ENCODE measurements at places on chromosomes 7 and 10.
A peak's percentile ranks its signal among the peaks of the same experiment; 100 is the strongest.

GRCh38 chr7:47419471-47419870 is 162.4 kb downstream of the TNS3 start:
- no peak for DNase-seq

DNA sequence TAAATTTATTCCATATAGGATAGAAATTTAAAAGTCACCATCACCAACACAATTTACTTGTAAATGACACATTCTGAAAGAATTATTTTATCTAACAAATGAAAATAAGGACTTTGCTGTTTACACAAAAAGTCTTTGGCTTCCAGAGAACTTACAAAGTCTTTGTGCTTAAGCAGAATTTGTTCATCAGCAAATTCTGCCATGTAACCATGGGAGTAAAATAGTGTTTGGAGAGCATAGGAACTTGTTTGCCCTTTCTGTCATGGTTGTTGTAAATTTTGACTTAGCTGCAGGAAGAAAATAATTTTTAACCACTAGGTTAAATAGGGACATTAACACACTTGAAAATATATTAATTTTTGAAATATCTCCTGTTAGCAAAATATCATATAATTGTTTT is 15.2 kb downstream of the FGL2 start:
- no peak for DNase-seq

GRCh38 chr7:29019387-29019786 is 61.3 kb upstream of the TRIL start:
- DNase-seq, result no peak

- DNase-seq, result no peak
Observed at GRCh38 chr10:77643795-77644468, 6.3 kb upstream of the KCNMA1 start.

DNA sequence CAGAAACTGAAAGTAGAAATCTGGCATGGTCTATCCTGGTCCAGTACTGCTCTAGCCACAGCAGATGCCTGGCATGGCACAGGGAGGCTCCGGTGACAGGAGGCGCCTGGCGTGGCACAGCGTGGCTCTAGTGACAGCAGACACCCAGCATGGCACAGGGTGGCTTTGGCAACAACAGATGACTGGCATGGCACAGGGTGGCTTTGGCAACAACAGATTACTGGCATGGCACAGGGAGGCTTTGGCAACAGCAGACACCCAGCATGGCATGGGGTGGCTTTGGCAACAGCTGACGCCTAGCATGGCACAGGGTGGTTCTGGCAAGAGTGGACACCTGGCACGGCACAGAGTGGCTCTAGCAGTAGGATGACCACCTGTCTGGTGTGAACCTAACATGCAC is 480.5 kb upstream of the FOXK1 start:
- no peak for DNase-seq

DNA sequence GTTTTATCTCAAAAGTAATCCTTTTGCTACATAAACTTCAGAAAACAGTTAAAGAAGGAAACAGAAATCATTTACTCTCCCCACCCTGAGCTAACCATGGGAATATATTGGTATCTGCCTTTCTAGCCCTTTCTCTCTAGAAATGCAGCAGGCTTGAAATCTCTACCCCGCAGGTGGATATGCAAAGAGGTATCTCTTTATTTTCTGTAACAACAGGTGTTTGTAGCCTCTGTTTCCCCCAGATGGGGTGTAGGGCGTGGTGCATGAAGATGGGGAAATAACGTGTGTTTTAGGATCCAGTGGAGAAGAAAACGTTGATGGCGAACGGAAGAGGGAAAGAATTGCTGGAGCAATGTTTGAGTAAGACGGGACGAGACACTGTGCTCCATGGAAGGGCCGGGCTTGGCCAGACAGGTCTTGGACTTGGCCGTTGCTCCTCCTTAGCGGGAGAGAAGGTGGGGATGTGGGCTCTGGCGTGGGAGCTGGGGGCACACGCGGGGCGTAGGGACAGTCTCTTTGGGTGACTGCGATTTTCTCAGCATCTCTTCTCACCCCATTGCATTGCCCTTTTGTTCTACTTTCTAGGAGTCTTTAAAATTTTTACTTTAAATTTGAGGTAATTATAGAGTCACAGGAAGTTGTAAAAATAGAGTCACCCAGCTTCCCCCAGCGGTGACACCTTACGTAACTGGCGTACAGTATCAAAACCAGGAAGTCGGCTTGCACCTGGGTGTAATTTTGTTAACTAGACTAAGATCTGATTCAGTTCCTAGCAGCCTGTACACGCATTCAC is 82.9 kb downstream of the ELFN1 start:
- DNase-seq, result no peak

DNA sequence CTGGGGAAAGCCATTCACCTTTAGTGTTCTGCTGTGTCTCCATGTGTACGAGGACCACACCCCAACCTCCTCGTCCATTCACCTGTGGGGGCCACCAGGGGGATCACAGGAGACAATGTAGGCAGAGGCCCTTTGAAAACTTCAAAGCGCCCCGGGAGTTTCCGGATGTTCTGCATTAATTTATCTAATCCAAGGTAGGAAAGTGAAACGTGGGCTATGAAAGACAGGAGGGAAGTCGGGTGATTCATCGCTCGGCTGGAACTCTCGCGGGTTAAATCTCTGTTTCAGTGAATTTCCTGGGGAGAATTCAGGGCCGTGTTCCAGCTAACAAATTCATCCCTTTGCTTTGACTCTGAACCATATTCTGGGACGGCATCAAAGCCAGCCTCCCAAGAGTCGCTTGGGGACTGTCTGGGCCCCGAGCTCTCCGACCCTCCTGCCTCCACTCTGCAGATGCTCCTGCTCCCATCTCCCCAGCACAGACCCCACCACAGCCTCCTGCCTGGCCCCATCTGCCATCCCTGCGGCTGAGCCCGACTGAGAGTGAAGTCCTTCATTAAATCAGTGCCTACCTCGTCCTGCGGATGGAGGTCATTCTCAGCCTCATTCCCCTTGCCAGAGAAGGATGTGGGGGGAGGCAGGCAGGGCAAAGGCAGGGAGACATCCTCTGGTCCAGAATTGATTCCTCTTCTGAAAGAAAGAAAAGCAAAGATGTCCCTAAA is 114.1 kb upstream of the CARD11 start:
- DNase-seq, result no peak

DNA sequence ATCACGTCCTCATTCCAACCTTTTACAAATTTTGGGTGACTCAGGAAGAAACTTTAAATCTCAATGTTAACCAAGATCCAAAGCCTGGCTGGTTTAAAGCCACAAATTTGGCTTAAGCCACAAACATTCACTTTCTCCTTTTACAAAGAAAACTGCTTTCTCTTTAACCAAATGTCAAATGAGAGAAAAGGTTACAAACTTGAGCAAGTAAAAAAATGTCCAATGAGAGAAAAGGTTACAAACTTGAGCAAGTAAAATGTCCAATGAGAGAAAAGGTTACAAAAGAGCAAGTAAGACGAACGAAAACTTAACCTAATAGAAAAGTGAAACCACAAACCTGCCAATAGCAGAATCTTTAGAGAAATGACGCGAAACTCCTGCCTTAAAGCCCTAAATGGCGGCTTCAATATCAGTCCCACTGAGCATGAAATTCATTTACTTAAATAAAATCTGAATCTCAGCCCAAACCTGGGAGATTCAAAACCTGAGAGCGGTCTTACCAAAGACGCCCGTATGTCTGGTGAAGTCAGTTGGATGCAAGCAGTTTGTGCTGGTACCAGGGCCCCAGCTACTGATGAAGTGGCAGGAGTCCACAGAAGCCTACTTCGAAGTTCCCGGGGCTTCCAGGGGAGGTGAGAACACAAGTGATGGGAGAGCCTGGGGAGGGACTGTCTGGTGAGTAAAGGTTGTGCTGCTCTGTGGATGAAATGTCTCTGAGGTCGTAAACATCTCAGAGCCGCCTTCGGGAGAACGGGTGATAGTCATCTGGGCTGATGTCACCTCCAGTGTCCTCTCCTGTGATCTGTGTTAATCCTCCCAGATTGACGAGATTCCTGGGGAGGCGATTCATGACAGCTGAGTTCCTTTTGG is 74.6 kb downstream of the PAXIP1 start:
- DNase-seq, result peak; percentile 57

- no peak for DNase-seq
Observed at GRCh38 chr10:22615819-22616499, 98.4 kb downstream of the PIP4K2A start.

DNA sequence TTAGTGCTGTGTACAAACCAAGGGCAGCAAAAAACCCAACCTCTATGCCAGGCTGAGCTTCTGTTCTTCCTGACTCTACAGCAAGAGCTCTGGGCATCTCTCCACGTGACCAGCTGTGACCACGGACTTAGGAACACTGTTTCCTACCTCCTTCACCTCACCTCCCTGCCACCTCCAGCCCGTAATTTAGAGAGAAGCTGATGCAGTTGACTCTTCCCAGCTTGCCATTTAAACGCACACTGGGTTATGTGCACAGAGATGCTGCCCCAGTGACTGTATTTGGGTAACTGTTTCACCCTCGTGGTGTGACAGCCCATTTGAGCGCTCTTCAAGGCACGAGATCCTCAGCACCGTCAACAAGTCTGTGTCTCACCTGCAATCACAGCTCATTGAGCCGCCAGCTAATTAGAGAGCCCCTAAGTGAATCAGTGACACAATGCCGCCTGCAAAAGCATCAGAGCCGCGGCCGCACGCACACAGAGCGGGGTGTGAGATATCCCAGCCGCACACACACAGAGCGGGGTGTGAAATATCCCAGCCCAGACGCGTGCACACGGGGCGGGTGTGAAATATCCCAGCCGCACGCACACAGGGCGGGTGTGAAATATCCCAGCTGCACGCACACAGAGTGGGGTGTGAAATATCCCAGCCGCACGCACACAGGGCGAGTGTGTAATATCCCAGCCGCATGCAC is 319.7 kb downstream of the PTPRN2 start:
- DNase-seq, result no peak

DNA sequence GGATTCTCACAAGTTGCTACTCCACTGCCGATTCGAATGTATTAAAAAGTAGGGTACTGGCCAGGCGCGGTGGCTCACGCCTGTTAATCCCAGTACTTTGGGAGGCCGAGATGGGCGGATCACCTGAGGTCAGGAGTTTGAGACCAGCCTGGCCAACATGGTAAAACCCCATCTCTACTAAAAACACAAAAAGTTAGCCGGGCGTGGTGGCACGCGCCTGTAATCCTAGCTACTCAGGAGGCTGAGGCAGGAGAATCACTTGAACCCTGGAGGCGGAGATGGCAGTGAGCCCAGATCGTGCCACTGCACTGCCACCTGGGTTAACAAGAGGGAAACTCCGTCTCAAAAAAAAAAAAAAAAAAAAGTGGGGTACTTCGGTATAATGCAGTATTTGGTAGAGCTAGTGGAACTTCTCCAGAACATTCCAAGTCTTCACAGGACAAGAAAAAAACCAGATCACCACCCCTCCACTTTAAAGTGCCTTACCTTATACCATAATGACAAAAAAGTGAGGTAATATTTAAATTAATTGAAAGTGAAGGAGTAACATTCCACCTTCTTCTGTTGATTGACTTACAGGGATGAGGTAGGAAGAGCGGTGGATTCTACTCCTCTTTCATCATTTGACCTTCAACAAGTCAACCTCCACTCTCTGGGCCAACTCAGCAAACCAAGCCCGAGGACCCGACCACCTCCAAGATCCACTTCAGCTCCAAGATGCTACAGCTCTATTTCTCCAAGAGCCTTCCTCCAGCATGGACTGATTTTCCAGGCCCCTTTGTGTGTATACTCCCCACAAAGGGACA is 2.0 kb downstream of the BAZ1B start:
- no peak for DNase-seq

- no peak for DNase-seq
Observed at GRCh38 chr7:93601363-93601762, 26.8 kb upstream of the CALCR start.

DNA sequence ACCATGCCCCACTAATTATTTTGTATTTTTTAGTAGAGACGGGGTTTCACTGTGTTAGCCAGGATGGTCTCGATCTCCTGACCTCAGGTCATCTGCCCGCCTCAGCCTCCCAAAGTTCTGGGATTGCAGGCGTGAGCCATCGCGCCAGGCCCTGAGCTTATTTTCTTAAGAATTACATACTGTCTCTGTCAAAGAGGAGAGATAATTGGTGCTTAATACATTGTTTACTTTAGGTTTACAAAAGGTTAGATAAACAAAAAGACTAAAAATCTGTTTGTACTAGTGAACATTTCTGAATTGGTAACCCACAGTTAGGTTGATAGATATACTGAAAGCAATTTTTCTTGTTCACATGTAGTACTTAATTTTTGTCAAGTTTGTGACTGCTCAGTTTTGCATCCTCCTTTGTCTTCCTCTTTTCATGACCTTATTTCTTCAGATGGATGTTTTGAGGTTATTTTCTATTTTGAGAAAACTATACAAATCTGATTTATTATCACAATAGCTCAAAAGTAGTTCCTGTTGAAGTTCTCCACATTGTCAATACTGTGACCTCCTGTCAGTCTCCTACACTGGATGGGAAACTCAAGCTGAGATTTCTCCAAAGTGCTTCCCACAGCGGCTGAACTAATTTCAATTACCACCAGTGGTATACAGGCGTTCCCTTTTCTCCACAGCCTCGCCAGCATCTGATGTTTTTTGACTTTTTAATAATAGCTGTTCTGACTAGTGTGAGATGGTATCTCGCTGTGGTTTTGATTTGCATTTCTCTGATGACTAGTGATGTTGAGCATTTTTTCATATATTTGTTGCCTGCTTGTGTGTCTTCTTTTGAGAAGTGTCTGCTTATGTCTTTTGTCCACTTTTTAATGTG is 22.5 kb downstream of the HHEX start:
- no peak for DNase-seq

- DNase-seq, result no peak
Observed at GRCh38 chr10:119415536-119416503, 126.7 kb downstream of the RGS10 start.

DNA sequence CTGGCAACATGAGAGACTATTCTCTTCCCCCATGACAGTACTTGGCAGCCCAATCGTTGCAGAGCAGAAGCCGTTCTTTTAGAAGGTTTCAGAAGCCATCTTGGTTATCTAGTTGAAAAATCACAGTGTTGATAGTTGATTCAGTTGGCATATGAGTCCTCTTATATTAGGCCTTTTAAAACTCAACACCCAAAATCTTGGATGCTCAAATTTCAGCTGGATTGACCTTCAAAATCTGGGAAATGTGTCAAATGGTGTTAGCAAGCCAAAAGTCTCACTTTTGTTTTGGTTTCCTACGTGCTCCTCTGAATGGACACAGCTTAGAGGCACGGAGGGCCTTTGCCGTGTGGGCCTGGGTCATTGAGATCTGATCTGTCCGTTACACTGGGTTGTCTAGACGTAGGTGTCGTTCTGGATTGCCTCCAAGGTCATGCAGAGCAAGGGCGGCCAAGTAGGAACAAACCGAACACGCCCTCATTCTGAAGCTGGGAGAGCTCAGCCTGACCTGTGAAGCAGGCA is 59.3 kb upstream of the BMPER start:
- DNase-seq, result no peak

GRCh38 chr7:100509231-100509630 is 25.5 kb downstream of the NYAP1 start:
- no peak for DNase-seq

DNA sequence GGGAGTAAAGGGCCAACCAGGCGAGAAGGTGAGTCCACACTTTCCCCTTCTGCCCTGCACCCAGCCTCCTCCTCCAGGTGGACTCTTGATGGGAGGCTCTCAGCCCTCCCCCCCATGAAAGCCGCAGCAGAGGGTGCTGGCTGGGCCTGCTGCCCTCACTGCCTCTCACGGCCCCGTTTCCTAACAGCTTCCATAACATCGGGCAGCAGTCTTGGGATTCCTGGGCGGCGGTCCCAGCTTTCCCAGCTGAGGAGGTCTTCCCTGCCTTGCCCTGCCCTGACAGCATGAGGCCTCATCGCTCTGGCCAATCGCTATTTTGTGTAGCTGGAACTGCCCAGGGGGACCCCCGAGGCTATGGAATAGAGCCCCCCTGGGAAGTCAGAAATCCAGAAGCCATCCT is 76.3 kb downstream of the COL13A1 start:
- no peak for DNase-seq
